ENCODE measurements at places on chromosomes 1 and 21. TPM values are rescaled to one million over a fixed set of nuclear protein-coding genes. Genes with fewer than 3 reads are reported as not detected.

Gene CAMK1G
- not detected for total RNA-seq

Gene ANGPTL3
- not detected for total RNA-seq

Gene HSD3B1
- not detected for total RNA-seq

Gene PLA2G2D
- total RNA-seq = not detected

Gene ST6GALNAC3
- total RNA-seq = 110 TPM

Gene TSEN15
- 24.2 TPM for total RNA-seq

Gene GNAT2
- total RNA-seq = 0.17 TPM
